Urinary bladder (tissue), 4 donors: ENCODE measurements at places on chromosomes 2 and 18. TPM values are rescaled to one million over a fixed set of nuclear protein-coding genes. Genes with fewer than 3 reads are reported as not detected.

GRCh38 chr2:29487967-29488555, 372.8 kb downstream of the CLIP4 start:
- no peak for DNase-seq

DNA sequence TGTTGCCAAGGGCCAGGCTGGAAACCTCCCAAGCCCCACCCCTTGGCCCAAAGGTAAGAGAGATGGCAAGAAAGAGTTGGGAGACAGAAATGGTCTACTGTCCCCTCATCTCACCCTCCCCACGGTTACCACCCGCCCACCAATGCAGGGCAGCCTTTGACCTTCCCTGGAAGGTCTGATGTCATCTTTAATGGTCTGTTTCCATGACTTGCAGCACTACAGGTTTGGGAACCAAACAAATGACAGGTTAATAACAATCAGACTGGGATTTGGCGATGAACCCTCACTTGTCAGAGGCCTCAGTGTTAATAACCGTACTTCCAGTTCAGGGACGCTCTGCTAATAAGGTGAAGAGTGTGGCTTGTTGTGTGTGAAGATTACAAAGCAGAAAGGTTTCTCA, 70.4 kb downstream of the MRO start:
- DNase-seq = no peak

COL4A3 gene
- total RNA-seq = 0.74 TPM

DNA sequence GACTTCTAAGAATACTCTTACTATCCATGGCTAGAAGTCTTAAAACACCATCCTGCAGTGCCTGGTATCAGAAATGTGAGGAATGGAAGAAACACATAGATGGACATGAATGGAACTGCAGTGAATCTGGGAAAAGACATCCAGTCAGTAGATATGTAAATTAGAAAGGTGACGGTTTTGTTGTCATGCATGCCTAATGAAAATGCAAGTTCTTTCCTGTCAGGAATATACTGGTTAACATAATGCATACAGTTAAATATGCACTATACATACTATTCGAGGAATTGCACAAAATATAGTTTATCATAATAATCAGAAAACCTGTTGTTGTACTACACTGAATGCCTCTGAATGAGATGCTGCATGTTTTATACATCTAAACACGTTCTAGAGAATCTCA, 190.6 kb upstream of the ITGA4 start:
- no peak for DNase-seq

DNA sequence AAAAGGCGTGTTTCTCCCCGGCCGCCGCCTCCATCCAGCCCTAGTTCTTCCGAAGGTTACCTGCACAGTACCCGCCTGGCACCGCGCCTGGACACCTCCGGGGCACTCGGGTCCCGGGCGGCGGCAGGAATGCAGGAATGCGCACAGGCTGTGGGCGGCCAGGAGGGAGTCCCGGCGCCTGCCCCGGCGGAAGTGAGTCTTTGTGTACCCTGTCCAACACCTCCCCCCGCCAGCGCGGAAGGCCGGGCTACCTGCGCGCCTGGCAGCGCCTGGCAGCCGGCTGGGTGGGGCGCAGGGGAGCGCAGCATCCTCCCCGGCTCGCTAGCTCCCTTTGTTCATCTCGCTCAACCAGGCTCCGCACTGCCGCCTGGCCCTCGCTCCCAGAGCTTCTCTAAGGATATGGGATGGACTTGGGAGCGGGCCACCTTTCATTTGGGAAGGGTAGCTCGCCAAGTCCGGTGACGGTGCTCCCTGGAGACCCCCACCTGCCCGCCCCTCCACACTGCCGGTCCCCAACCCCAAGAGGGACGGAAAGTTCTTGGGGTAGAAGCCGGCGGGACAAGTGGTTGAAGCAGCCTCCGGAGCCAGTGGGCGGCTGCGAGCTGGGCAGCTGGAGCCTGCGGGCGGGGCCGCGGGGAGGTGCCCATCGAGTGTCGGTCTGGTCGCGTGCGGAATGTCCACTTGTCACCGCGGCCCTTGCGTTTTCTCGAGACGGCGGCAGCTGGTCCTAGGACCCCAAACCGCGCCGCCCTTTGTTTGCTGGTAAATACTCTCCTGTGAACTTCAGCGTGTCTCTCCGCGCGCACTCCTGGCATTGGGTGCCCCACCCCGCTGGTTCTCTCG, 1.2 kb upstream of the ST6GAL2 start:
- no peak for DNase-seq

SERPINB13 gene
- 1.7 TPM for total RNA-seq

- no peak for DNase-seq
Measured at GRCh38 chr2:207819839-207820784, 50.4 kb upstream of the FZD5 start.

DNA sequence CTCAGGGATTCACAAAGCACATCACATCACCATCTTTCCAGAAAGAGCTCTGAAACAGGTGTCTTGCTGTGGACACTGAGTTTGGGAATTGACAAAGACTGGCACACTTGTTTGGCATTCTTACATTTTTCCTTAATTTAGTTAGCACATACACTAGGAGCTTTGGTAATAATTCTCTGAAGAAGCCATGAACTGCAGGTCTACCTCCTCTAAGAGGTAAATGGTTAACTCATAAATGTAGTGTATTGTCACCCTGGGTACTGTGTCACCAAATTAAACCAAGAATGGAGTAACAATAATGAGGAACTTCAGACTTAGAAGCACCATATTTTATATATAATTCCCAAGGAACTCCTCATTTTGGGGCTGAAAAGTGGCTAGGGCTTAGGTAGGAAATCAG, 22.6 kb downstream of the EIF4E2 start:
- no peak for DNase-seq

- DNase-seq = no peak
Measured at GRCh38 chr18:2956056-2956455, 56.9 kb downstream of the LPIN2 start.

C2orf81 gene
- 0.74 TPM for total RNA-seq

- no peak for DNase-seq
Measured at GRCh38 chr2:223952280-223952968, 4.8 kb upstream of the MRPL44 start.

DNA sequence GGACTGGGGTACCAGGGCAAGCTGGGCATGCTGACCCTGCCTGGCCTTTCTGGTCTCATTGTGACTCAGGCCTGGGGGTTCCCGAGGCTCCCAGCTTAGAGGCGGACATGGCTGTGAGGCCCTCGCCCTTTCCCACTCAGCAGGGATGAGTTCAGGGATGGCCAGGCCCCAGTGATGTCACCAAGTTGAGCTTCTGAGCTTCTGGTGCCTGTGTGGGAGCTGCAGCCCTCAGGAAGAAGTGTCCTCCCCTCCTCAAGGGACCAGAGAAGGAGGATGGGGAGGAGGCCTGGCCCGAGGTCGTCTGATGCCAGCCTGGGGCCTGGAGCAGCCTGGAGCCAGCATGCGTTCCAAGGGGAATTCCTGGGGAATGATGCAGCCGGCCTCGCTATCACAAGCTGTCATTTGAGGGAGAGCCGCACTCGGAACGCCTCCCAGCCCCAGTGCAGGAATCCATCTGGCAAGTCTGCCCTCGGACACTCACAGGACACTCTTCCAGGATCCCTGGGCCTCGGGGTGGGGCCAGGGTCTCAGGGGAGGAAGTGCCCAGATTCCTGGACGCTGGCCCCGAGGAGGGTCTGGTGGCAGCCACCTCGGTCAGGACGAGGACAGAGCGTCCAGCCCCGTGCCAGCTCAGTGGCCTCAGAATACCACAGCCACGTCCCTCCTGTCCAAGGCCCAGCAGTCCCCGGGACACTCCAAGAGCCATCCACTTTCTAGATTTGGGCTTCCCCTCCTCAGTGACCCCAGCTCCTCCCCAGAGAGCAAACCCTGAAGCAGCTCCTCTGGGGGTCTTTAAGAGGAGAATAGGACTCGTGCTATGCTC, 61.2 kb upstream of the GPC1 start:
- no peak for DNase-seq

DNA sequence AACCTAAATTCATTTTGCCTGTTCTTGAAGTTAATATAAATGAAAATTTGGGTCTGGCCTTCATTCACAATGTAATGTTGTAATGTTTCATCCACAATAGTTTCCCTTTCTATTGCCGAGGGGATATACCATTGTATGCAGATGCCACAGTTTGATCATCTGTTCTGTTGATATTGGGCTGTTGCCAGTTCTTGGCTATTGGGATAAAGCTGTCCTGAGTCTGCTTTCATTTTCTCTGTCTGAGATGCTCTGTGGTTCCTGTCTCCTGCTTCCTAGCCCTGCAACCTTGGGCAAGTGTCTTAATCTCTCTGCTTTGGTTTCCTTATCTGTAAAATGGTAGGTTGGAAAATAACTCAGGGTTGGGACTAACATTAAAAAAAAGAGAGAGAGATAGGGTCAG, 25.2 kb downstream of the B3GNT2 start:
- no peak for DNase-seq

GRCh38 chr18:518081-518480, 17.6 kb upstream of the COLEC12 start:
- DNase-seq = no peak

AQP4 gene
- 0.58 TPM for total RNA-seq

- DNase-seq = peak; percentile 13
Measured at GRCh38 chr2:105114551-105114950, 76.7 kb downstream of the MRPS9 start.

- DNase-seq = no peak
Measured at GRCh38 chr18:22355598-22355997, 62.1 kb downstream of the CTAGE1 start.

DNA sequence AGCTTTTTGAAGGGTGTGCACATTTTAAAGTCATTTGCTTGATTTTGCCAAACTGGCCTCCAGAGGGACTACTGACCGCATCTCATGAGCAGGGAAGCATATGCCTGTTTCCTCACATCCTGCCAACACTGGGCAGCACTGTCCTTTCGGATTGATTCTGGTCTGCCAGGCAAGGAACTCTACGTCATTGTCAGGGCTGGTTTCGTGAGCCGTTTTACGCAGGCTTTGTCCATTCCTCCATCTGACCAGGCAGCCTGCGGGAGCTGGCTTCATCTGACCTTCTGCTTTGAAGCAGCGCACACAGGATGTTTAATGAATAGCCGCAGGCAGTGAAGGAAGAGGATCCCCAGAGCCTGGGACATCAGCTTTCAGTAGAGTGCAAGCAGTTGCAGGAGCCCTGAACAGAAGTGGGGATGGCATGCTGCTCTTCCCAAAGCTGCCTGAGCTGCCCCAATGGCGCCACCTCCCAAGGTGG, 46.3 kb upstream of the SEMA4C start:
- DNase-seq = no peak

GRCh38 chr2:670637-671036, 6.6 kb downstream of the TMEM18 start:
- no peak for DNase-seq

CNDP1 gene
- total RNA-seq = 0.16 TPM

SIX3 gene
- not detected for total RNA-seq

CSRNP3 gene
- 34.1 TPM for total RNA-seq

DNA sequence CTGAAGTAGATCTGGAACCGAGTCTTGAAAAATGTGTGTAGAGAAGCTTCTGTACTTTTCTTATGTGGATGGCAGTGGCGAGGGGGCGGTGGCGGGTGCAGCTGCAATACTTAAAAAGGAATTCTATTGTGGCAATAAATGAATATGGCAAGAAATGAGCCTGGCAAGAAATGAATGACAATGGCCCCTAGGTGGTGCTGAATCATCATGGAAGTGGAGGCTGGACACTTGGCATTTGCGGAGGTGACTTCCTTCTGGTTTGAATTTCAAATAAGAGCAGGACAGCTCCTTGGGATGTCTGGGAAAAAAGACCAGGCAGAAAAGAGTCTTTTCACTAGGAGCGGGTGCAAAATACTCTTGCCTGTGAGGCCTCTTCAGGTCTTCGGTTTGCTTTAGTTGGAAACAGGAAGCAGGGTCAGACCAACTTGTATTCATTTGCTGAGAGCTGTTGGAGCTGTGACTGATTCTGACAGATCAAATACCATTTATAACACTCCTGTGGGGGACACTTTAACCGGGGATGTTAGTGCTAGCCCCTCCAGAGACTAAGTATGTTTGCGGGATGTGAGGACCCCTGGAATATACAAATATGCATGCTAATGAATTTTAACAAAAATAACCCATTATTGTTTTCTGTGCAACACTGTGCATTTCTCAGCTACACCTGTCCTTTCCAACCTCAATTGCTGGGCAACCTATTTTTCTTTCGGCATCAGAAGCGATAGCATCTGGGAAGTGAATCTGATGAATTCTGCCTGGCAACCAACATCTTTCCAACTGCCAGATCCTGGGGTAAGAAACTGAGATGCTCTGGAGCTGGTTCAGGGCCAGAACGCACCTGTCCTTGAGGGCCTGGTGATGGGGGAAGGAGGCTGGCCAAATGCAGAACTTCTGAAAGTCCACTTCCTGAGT, 35.4 kb downstream of the FASTKD2 start:
- DNase-seq = peak; percentile 55

RUFY4 gene
- total RNA-seq = not detected

DNA sequence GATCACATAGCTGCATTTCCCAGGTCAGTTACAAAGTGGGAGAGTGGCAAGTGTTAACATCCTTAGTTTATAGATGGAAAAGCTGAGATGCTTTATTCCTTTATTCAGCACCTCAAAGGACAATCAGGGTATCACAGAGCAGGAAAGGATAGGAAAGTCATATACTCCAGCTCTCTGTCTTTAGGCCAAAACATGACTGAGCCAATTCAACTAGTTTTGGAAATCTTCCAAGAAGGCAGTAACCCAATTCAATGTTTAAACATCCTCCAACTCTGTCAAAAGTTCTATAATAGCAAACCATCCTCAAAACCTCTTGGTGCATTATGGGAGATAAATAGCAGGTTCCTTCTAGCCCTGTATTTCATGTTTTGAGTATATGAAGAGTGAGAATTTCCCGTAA, 25.2 kb downstream of the CASP8 start:
- DNase-seq = no peak

DNA sequence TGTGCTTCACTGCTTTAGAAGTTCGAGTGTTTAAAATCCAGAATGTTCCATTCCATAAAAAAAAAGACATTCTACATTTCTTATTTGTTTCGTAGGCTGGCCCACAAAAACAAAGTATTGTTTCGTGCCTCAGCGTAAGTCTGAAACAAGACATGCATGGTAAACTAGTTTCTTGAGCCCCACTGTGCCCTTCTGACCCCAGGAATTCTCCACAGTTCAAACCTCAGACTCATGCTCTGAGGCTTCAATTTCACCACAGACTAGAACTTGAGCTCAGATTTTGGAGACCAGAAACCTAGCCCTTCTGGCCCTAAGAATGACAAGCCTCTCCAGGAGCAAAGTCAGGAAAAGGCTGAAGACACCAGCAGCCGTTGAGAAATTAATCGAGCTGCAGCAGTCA, 151.5 kb downstream of the SLC8A1 start:
- DNase-seq = no peak
